Activated CD4-positive, alpha-beta T cell treated with anti-CD3 and anti-CD28 coated beads, Interleukin-2, amount 50 U/mL, for 24 hours (primary cell): ENCODE measurements at places on chromosomes 5 and 9.

DNA sequence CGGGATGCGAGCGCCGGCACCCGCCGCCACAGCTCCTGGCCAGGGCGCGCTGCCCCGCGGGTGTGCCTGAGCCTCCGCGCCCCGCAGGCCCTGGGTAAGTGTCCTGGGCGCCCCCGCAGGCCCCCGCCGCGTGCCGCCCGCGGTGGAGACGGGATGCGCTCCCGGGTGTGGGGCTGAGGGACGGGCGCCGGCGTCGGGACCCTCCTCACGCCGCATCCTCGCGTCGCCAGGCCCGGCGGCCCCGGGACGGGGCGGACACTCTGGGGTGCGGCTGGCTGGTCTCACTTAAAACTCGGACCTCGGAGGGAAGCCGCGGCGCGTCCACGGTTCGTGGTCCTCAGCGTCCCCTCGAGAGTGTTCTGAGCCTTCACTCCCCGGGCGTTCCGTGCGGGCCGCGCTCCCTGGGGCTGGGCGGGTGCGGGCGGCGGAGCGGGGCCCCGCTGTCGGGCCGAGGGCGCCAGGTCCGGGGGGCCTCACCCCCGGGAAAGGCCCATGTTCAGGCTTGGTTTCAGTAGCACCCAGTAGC is 275 bp downstream of the AHRR start:
- no peak for DNase-seq

GRCh38 chr9:109791747-109792146 is 11.7 kb downstream of the PALM2AKAP2 start:
- DNase-seq: no peak

DNA sequence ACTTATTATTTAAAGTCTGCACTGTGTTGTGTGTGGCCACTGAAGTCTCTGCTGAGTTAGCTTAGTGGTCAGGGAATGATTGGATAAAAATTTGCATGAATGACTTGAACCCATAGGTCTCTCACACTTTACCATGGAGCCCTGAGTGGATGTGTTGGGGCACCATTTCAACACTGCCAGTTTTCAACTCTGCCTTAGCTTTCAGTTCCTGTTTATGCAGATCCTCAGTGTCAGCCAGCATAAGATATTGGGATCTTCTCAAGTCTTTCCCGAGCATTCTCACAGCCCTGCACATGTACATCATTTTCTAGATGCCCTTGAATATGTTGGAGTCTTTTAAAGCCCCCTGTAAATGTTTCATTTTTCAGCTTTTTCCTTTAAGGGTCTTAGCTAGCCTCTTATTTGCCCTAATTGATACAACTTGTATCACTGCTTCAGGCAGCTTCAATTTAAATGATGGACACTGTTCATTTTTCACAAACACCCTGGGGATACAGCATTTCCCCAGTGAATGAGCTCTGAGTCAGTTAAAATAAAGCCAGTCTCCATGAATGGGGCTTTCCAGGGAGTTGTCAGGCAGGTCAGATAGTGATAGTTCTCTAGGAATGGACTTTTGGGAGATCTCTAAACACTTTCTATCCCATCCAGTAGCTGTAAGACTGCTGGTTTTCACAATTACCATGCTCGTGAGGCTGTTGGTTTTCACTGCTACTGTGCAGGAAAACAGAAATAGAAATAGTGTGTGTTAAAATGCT is 211.9 kb upstream of the PAPPA start:
- DNase-seq: no peak

- DNase-seq: no peak
Measured at GRCh38 chr5:36536616-36537005, 69.8 kb upstream of the SLC1A3 start.
